Amniotic epithelial cell (primary cell): ENCODE measurements at places on chromosomes 13 and 19.

GRCh38 chr13:109665781-109666249, 120.6 kb downstream of the IRS2 start:
- DNase-seq, result no peak

GRCh38 chr13:43389573-43389972, 366.2 kb downstream of the DNAJC15 start:
- DNase-seq, result peak; percentile 67

GRCh38 chr13:111577956-111578605, 257.6 kb downstream of the TEX29 start:
- no peak for DNase-seq

GRCh38 chr13:20431080-20431479, 94.6 kb downstream of the CRYL1 start:
- no peak for DNase-seq

DNA sequence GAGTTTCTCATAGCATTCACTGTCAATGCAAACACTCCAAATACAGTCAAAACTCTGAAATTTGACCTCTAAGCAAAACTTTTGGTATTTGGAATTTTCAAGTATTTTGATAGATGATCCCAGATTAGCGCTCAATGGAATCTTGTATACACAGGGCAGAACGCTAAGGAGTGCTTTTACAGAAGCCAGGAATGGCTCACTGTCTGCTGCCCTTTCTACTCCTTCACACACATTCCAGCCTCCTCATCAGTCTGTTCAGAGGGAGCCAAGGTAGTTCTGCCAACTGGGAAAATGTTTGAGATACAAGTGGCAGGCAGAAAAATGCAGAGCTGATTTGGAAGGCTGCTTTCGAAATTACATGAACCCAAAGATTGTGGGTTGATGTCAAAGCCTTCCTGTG, 4.4 kb upstream of the STARD13 start:
- peak; percentile 80 for DNase-seq

DNA sequence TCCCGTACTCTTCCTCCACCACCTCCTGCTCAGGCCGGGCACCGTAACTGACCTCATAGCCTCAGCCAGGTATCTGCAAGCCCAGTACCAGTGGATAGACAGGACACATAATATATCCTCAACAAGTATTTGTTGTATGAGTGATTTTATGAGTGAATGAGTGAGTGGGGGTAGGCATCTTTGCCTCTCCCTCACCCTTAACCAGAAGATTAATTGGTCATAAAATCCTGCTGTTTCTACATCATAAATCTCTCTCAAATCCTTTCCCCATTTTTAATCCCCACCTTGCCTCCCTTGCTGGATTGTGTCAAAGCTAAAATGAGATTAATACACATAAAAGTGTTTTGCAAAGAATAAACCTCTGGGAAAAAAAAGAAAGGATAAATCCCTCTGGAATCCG, 44.4 kb upstream of the HMGB1 start:
- DNase-seq, result peak; percentile 32

GRCh38 chr13:91302111-91302510, 45.4 kb upstream of the MIR17HG start:
- no peak for DNase-seq

DNA sequence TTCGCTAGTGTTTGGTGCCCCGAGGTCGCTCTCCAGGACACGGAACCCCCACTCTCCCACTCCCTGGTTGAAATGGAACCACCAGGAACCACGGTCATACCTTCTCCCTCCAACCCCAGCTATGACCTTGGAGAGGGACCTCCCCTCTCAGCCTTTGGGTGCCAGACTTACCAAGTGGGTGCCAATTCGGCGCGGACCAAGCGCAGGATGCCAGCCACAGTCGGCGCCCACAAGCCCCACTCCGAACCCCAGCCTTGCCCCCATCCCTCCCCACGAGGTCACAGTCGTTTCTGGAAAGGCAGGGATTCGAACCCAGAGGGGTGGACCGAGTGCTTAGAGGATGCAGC, 910 bp downstream of the PDE4C start:
- no peak for DNase-seq

DNA sequence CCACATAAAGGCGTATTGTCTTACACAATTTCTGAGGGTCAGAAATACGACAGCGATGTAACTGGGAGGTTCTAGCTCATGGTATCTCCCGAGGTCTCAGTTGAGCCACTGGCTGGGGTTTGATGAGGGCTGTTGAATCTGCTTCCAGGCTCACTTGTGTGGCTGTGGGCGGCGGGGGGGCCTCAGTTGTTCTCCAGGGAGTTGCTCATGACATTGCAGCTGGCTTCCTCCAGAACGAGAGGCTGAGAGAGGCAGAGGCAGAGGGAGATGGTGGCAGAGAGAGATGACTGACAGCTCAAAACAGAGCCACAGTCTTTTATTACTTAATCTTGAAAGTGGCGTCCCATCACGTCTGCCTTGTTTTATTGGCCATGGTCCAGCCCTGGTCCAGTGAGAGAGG, 6.2 kb upstream of the NLRP5 start:
- no peak for DNase-seq

DNA sequence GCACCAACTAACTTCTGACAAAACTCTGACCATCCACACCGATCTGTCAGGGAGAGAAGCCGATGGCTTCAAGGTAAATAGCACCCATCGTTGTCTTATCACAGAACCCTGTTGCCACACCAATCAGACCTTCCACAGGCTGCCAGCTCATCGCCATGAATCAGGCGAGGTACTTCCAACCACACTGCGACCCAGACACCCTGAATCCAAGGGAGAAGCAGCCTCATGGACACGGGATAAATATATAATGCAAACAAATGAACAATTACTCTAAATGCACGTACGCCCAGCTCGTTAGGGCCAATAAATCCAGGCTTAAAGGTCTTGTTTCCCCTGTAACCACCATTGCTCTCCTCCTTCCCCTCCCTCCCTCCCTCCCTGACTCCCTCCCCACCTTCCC, 20.8 kb downstream of the RANBP3 start:
- peak; percentile 76 for DNase-seq

GRCh38 chr13:96824140-96824539, 170.1 kb downstream of the OXGR1 start:
- no peak for DNase-seq

DNA sequence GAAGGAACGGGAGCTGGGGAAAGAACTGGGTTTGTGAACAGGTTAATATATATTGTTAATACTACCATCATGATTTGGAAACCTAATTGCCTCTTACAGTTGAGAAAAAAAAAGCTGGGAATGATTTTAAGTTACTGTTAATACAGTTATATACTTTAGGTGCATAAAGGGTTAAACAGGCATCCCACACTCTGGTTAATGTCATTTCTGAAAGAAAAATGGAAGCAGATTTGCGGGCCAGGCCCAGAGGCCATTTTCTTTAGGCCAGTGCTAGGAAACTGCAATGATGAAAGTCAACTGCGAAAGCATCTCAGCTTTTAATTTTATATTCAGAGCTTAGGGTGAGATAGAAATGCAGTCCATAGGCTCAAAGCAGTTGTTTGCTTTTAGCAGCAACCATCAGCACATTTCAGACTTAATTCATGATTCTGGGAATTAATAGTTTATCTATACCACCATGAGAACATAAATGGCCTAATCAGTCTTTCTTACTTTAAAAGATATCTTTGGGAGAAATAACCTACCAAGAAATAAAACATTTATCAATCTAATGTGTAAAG, 592.8 kb downstream of the GPC6 start:
- no peak for DNase-seq

GRCh38 chr19:6078068-6078467, 32.2 kb downstream of the RFX2 start:
- no peak for DNase-seq

- no peak for DNase-seq
These were observed 7.9 kb downstream of the DCAF15 start for GRCh38 chr19:13959962-13960862.

DNA sequence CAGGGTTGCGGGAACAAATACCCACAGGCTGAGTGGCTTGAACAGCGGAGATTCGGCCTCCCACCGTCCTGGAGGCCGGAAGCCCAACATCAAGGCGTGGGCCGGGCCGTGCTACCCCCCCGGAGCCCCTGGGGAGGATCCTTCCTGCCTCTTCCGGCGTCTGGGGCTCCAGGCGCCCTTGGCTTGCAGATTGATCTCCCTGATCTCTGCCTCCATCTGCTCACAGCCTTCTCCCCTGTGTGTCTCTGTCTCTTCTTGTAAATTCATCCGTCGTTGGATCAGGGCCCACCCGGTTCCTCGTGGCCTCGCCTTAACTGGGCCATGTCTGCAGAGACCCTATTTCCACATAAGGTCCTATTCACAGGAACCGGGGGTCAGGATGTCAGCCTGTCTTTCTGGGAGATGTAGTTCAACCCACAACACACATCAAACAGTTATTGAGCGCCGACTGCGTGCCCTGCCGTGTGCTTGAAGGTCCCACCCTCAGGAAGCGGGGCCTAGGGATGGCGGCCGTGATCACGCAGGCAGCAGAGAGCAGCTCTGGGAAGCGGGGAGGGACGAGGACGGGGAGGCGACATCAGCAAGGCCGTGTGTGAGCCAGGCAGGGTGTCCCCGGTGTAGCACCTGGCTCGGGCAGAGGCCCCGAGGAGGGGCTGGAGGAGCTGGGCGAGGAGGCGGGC, 21.3 kb downstream of the HCN2 start:
- peak; percentile 93 for DNase-seq

GRCh38 chr13:44908712-44909111, 80.6 kb downstream of the NUFIP1 start:
- no peak for DNase-seq

- no peak for DNase-seq
These were observed 1.8 kb upstream of the SHD start for GRCh38 chr19:4277191-4277696.

DNA sequence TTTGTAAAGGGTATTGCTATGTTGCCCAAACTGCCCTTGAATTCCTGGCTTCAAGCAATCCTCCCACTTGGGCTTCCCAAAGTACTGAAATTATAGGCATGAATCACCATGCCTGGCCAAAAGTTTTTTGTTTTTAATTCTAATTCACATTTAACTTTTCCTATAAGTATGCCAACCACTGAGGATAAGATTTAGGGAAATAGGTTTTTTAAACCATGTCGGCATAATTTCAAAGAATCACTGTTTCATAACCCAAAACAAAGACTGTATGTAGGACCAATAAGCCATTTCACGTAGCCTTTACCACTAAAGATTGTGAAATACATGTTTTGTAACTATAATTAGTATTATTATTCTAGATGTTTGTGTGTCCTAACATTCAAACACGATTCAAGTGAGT, 8.2 kb downstream of the ZDHHC20 start:
- DNase-seq, result peak; percentile 31

DNA sequence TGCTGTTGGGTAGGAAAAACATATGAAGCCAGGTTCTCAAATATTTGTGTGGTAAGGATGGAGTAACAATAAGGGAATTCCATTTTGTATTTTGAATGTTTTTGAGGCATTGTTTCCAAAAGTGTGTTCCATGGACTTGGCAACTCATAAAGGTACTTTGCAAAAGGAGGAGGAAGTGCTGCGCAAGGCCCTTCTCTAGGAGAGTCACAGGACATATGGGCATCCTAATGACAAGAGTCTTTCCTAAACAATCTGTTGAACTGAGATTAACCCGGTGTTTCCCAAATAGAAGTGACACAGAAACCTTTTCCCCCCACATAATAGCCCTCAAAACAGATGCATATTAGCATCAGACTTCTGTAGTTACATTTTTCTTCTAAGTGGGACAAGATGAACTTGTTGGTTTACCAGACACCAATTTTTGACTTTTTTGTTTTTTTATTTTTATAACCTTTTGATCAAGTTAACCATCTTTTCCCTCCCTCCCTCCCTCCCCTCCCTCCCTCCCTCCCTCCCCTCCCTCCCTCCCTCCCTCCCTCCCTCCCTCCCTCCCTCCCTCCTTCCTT, 209.3 kb downstream of the PCCA start:
- no peak for DNase-seq

- DNase-seq, result no peak
These were observed 77.8 kb downstream of the INSR start for GRCh38 chr19:7216373-7216902.

DNA sequence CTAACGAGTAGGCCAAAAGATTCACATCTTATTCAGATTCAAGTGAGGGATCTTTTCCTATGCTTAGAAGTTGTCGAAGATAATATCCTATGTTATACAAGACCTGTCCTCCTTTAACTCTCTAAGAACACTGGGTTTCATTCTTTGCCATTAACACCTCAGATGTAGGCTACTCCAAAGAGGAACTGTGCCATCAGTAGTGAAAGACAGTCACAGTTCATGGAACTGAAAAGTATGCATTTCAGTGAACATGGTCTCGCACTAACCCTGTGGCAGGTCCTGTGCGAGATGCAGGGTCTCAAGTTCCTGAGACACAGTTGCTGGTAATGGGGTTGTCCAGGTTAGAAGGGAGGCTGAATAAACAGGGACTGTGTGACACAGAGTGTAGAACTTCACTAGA, 4.1 kb downstream of the LGALS16 start:
- no peak for DNase-seq

- DNase-seq, result peak; percentile 34
These were observed 5.2 kb upstream of the MLNR start for GRCh38 chr13:49214917-49215376.

DNA sequence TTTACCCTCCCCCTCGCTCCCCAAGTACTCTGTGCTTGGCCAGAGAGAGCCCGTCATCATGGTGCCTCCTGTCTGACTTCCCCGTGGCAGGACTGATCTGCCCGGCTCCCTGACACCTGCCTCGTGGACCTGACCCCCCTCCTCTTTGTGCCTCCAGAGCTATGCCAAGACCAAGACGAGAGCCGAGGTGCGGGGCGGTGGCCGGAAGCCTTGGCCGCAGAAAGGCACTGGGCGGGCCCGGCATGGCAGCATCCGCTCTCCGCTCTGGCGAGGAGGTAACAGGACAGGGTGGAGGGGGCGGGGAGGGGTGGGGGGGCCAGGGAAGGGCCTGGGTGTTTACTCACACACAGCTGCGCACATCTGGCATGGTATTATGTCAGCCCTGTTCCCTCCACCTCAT, 4.5 kb downstream of the MRPL4 start:
- no peak for DNase-seq

GRCh38 chr19:18014197-18014596, 6.2 kb downstream of the ARRDC2 start:
- no peak for DNase-seq

DNA sequence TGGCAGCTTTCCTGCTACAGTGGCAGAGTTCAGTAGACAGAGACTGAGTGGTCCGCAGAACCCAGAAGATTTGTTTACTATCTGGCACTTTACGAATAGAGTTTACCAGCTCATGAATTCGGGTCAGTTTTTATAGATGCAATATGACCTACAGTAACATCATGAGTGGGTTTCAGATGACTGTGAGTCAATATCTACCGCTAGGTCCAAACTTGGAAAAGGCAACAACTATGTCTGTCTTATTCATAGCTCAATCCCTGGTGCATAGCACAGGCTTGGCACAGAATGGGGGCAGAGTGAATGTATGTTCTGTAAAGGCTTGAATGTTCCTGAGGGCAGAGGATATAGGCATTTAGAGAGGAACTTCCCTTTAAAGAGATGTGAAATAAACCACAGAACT, 65.2 kb downstream of the RAP2A start:
- DNase-seq, result no peak

- DNase-seq, result no peak
These were observed 10.5 kb downstream of the GNG7 start for GRCh38 chr19:2691951-2692350.

DNA sequence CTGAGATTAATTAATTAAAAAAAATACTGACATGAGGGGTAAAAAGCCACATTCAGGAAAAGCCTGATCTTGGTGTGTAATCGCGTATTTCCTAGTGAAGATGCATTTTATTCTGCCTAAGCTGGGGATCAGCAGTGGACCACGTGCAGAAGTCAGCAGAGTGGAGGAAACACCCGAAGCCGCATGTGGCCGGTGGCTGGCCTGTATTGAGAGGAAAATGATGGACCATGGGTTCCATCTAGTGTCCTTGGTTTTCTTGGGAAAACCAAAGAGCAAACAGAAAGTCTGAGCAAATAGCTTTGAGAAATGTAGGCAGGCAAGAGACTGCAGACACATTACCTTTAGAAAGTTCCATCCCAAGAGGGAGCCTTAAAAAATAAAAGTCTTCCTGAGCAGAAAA, 23.7 kb upstream of the SHISA2 start:
- no peak for DNase-seq
